GM12878 (cell line): ENCODE measurements at places on chromosomes 7 and 10. TPM values are rescaled to one million over a fixed set of nuclear protein-coding genes. Genes with fewer than 3 reads are reported as not detected.

Gene TRIM50
- not detected in 2 replicates for polyA plus RNA-seq

DNA sequence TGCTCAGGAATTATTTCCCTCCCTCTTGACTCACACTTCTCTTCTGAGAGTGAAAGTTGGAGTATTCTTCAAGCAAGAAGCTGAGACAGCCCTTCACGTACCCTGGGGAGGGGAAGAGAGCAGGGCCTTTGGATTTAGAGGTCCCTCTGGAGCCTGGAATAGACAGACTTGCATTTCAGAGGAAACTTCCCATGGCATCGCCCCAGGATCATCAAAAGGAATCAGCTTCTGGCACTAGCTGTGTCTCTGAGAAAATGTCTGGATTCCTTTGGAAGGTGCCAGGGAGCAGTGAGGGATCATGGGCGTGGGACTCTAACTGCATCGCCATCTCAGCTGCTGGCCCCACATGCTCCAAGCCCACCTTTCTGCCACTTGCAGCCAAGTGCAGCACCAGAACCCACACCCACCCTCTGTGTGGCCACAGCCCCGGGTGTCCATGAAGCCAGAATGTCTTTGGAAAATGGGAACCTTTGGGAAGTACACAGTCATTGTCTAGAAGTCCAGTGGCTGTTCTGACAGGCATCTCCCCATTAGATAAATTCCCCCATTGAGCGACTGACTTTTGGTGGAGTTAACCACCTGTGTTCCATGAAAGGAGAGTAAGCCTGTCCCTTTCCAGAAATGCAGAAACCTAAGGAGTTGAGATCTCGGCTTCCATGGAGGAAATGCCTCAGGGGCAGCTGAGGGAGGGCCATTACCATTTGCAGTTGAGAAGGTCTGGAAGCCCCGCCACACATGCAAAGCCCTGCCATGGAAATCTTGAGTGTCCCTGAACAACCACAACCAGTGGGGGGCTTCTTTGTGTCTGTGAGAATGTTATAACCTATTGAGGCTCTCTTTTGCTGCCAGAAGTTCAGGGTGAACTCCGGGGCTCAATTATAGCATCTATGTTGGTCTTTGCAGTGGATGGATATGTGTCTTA is 57.8 kb upstream of the GDF10 start:
- DNase-seq: no peak

Gene XPNPEP1
- polyA plus RNA-seq: 29.4 and 30.4 TPM in 2 replicates

DNA sequence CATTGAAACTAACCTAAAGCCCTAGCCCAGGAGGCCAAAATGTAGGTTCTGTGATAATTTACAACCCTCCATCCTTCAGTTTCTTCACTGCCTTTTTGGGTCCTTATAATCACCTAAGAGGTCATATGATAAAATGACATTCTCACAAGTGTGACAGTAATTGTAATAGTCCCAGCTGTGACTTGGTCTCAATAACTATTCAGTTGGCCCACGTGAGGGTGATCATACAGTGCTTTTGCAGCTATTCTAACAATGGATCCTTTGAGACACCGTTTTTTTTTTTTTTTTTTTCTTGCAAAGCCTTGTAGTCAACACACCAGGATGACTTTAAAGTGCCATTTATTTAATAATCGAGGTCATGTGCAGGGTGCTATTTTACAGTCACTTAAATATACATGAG is 760.0 kb downstream of the PHTF2 start:
- no peak for DNase-seq

Gene DENND2A
- polyA plus RNA-seq: not detected in 2 replicates

Gene GNAI1
- polyA plus RNA-seq: not detected in 2 replicates

DNA sequence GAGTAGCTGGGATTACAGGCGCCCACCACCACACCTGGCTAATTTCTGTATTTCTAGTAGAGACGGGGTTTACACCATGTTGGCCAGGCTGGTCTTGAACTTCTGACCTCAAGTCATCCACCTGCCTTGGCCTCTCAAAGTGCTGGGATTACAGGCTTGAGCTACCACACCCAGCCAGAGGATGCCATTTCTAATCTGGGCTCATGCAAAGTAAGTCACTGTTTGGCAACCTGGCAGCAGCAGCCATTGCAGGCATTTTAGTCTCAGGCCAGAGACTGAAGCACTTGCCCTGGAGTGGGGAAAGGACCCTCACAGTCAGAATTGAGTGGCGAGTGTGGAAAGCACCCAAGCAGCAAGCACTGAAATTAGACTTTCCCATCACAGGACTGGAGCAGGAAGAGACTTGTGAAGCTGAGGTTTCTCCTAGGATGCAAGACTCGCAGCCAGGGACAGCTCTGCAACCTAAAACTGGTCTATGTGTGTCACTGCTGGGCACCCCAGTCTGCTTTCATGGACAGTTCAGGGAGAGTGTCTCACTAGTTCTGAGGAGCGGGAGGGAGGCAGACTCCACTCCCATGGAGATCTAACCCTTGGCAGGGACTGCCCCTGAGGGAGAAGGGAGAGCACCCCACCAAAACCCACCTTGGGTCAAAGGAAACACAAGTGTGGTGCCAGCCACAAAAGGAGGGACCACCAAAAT is 27.6 kb downstream of the SNX13 start:
- no peak for DNase-seq

DNA sequence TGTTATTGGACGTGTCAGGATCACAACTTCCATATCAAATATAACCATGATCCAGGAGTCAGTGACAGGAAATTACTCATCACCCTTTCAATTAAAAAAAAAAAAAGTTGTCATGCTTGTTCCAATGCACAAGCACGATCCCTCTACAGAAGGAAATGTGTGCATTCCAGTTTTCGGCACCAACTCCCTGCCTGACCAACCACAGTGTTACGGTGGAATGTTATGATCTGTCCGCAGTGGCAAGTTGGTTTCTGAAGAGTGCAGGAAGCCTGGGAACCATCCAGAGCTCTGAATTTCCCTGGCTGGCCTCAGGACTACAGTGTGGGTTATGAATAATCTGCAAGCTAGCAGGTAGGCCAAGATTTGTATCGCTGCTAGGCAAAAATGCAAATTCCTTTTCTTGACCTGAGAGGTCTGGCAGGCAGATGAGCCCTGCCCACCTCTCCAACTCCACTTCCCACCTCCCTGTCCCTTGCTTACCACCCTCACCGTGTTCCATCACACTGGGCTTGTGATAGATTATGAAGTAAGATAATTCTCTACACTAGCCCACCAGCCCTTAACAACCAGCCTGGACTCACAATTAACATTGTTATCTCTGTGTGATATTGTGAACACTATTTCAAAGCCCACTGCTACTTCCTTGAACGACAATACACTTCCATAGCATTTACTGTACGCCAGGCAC is 20.4 kb downstream of the FRMPD2 start:
- DNase-seq: no peak
